ENCODE measurements at places on chromosomes 4 and X. TPM values are rescaled to one million over a fixed set of nuclear protein-coding genes. Genes with fewer than 3 reads are reported as not detected.

HTR2C gene
- not detected for total RNA-seq

GLRA3 gene
- not detected for total RNA-seq

SCML1 gene
- 12.3 TPM for total RNA-seq

XPNPEP2 gene
- total RNA-seq = 0.72 TPM

HSFX2 gene
- total RNA-seq = 2.9 TPM

MAGEA3 gene
- not detected for total RNA-seq

DUSP21 gene
- not detected for total RNA-seq

SSX3 gene
- total RNA-seq = not detected

AMOT gene
- total RNA-seq = 12.5 TPM

PRPS1 gene
- 30.7 TPM for total RNA-seq

GRIA2 gene
- total RNA-seq = 15.2 TPM

TMEM128 gene
- total RNA-seq = 46.3 TPM

TBC1D9 gene
- total RNA-seq = 12.3 TPM

KIAA1210 gene
- not detected for total RNA-seq

GYPA gene
- not detected for total RNA-seq

TMEM35A gene
- 4.3 TPM for total RNA-seq

PNMA6A gene
- total RNA-seq = 2.4 TPM

CXXC4 gene
- 4.2 TPM for total RNA-seq

EDA2R gene
- 1.2 TPM for total RNA-seq

SLC25A6 gene
- 391 TPM for total RNA-seq

DRD5 gene
- not detected for total RNA-seq

SULT1B1 gene
- total RNA-seq = 5.3 TPM

C4orf54 gene
- total RNA-seq = not detected

TXLNG gene
- 8.7 TPM for total RNA-seq

GPM6B gene
- 10.9 TPM for total RNA-seq

TBX22 gene
- not detected for total RNA-seq

CXorf49 gene
- not detected for total RNA-seq

GASK1B gene
- total RNA-seq = 20.1 TPM

CAMK2D gene
- 71.2 TPM for total RNA-seq

FGFR3 gene
- 61.6 TPM for total RNA-seq

SLC25A53 gene
- total RNA-seq = 4.9 TPM

ADD1 gene
- 1,174 TPM for total RNA-seq

P2RY4 gene
- total RNA-seq = not detected

MCF2 gene
- total RNA-seq = not detected

PLXNB3 gene
- total RNA-seq = 43.3 TPM

MAP3K15 gene
- not detected for total RNA-seq

MAGEA2B gene
- total RNA-seq = not detected

CXCL11 gene
- total RNA-seq = not detected

MAGEA8 gene
- total RNA-seq = not detected

ARMCX6 gene
- 0.45 TPM for total RNA-seq

BGN gene
- total RNA-seq = 8.2 TPM

UGT2A1 gene
- total RNA-seq = not detected

SH3RF1 gene
- total RNA-seq = 16.3 TPM

PABPC1L2A gene
- not detected for total RNA-seq

FAM114A1 gene
- total RNA-seq = 101 TPM

SMIM43 gene
- not detected for total RNA-seq

DCX gene
- total RNA-seq = not detected

MAGEA1 gene
- total RNA-seq = not detected

STARD8 gene
- 1.8 TPM for total RNA-seq

AVPR2 gene
- not detected for total RNA-seq

TSPAN7 gene
- 0.45 TPM for total RNA-seq

LRIT3 gene
- total RNA-seq = 0.18 TPM

QRFPR gene
- total RNA-seq = not detected

KDR gene
- total RNA-seq = 8.2 TPM

NDP gene
- total RNA-seq = not detected

GAGE1 gene
- not detected for total RNA-seq

PCDH10 gene
- 0.29 TPM for total RNA-seq

CT45A1 gene
- not detected for total RNA-seq

LAGE3 gene
- total RNA-seq = 2.7 TPM

Data from stomach (tissue), 19 donors.